Small intestine (tissue), 16 donors: ENCODE measurements at places on chromosomes 1 and 21. TPM values are rescaled to one million over a fixed set of nuclear protein-coding genes. Genes with fewer than 3 reads are reported as not detected.

- no peak overlapping the region for H3K4me3 ChIP-seq
- no peak for DNase-seq
- H3K36me3 ChIP-seq, result no peaks in the 10 kb centered on the region
- H3K27ac ChIP-seq, result no peak overlapping the region
Observed at GRCh38 chr1:248627971-248628844, 6.7 kb downstream of the OR2T11 start.

DNA sequence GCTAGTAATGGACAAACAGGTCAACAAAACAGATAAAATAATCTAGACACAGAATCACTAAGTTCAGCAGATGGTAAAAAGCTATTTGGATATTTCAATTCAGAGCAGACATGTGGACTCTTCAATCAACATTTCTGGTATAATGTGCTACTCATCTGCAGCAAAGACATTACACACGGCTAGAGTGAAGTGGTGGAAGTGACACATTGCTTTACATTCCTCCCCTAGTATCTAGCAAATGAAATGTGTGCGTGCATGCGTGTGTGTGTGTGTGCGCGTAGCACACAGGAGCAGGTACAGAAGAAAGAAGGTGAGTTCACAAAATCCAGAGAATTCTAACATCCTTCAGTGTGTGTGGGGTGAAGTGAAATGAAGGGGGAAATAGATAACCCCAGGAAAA, 8.3 kb downstream of the AHCTF1 start:
- H3K4me1 ChIP-seq, result peaks cover 4% of the 10 kb centered on the region
- no peaks in the 10 kb centered on the region for H3K27me3 ChIP-seq
- H3K4me3 ChIP-seq, result no peak overlapping the region
- H3K27ac ChIP-seq, result no peak overlapping the region

- H3K36me3 ChIP-seq, result no peaks in the 10 kb centered on the region
- DNase-seq, result no peak
- no peaks in the 10 kb centered on the region for H3K4me1 ChIP-seq
- no peak overlapping the region for H3K4me3 ChIP-seq
Observed at GRCh38 chr1:29527314-29528004, 291.1 kb downstream of the PTPRU start.

GRCh38 chr1:160222546-160222945, 17.4 kb downstream of the PEA15 start:
- peaks cover 4% of the 10 kb centered on the region for H3K4me1 ChIP-seq
- no peak overlapping the region for H3K27ac ChIP-seq
- H3K4me3 ChIP-seq, result no peak overlapping the region
- no peaks in the 10 kb centered on the region for H3K27me3 ChIP-seq
- DNase-seq, result no peak
- H3K36me3 ChIP-seq, result peaks cover 52% of the 10 kb centered on the region

DNA sequence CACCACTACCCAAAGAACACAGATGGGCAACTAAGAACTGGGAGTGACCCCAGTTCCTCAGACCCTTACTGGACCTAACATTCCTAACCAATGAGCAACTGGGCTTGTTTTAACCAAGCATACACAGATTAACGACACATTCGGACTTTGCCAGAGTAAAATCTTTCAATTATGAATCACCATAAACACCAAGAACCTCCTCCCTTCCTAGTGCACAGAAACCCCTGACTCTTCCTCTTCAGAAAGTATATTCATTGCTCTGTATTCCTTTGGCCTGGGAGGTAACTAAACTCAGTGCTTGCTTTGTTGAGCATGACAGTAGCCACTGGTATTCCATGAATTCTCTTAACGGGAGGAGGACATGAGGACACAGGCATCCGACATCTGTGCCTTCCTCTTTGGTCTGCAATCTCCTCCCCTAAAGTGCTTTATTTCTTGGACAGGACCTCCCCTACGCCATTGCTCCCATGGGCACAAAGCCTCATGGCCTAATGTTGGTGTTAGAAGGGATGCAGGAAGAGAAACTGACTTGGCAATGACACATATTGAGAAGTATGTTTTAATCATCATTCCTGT, 42.7 kb downstream of the SEC16B start:
- no peaks in the 10 kb centered on the region for H3K27me3 ChIP-seq
- DNase-seq, result no peak
- peaks cover 21% of the 10 kb centered on the region for H3K36me3 ChIP-seq

DNA sequence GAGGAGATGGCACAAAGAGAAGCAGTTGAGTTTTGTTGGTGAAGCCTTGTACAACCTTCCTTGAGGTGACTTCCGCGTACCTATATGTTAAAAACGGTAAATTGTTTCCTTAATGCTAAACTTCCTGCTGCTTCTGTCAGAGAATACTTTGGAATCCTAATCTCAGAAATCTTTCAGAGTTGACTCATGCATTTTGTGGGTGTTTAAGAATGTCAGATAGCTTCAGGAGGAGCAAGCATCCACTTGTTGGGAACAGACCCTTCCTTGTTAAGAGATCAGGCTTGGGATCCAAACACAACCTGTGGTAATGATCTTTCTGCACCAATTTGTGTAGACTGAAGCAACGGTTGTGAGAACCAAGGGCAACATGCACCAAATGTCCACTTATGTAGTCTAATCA, 29.5 kb downstream of the AK4 start:
- peaks cover 9% of the 10 kb centered on the region for H3K4me1 ChIP-seq
- H3K4me3 ChIP-seq, result no peak overlapping the region
- no peaks in the 10 kb centered on the region for H3K36me3 ChIP-seq
- no peaks in the 10 kb centered on the region for H3K27me3 ChIP-seq
- no peak for DNase-seq
- no peak overlapping the region for H3K27ac ChIP-seq

- no peak for DNase-seq
- H3K4me1 ChIP-seq, result no peaks in the 10 kb centered on the region
- no peaks in the 10 kb centered on the region for H3K27me3 ChIP-seq
- H3K36me3 ChIP-seq, result peaks cover 17% of the 10 kb centered on the region
- H3K4me3 ChIP-seq, result no peak overlapping the region
Observed at GRCh38 chr1:39346872-39347271, 142.4 kb downstream of the MACF1 start.

DNA sequence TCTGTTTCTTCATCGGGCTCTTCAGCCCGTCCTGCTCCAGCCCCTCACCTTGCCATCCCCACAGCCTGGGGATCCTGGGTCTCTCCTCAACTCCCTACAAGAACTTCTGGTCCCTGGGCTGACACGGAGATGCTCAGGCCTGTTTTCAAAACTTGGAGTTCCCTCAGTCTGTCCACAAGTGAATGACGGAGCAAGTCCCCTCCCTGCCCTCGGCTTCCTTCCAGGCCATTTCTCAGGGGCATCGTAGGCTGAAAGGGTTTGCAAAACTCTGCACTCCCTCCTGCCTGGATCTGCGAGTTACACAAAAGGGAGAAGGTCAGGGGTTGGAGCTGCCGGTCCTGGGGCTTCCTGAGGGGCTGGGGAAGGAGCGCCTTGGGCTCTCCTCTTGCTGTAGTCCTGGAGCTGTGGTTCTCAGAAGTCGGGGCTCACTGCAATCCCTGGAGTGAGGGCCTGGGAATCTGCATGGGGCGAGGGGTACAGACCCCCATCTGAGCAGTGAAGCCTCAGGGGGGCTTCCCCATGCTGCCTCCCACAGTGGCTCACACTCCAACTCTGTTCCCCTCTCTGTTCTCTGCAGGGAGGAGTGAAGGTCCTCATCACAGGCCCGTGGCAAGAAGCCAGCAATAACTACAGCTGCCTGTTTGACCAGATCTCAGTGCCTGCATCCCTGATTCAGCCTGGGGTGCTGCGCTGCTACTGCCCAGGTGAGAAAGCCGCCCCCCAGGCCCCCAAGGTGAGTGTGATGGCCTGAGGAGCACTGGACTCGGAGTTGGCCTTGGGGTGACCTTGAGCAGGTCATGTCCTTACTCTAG, 100.6 kb upstream of the VAMP3 start:
- no peaks in the 10 kb centered on the region for H3K36me3 ChIP-seq
- H3K27ac ChIP-seq, result no peak overlapping the region
- no peak overlapping the region for H3K4me3 ChIP-seq
- H3K4me1 ChIP-seq, result no peaks in the 10 kb centered on the region
- no peak for DNase-seq

The IL10 gene
- 5.1 TPM for polyA plus RNA-seq

The LDLRAD2 gene
- 0.22 TPM for polyA plus RNA-seq
